Stimulated activated CD4-positive, alpha-beta T cell treated with anti-CD3 and anti-CD28 coated beads, TNF-alpha, amount 100 ng/mL, for 1 hour (primary cell): ENCODE measurements at places on chromosomes 11 and 22.

GRCh38 chr11:2835296-2835695 is 50.3 kb downstream of the CDKN1C start:
- DNase-seq, result no peak

- no peak for DNase-seq
These were observed 21.9 kb downstream of the ZMAT5 start for GRCh38 chr22:29744902-29745301.

DNA sequence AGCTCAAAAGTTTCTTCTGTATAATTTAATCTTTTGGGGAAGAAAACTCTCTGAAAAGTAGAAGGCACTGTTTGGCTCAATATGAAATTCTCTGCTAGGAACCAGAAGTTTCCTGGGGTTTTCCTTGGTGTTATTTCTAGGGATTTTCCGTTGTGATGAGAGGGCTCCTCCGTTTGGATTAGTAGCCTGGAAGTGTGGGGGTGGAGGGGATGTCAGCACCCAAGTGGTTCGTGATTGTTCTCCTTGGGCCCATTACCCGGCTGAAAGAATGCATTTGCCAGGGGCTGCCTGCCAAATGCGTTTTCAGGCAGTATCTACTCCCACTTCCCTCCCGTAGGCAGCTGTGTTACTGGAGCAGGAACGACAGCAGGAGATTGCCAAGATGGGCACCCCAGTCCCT is 4.3 kb downstream of the SF3B2 start:
- DNase-seq, result no peak

GRCh38 chr11:1150769-1151365 is 6.9 kb upstream of the MUC5AC start:
- DNase-seq, result no peak

GRCh38 chr11:13334034-13334786 is 56.6 kb downstream of the BMAL1 start:
- DNase-seq, result no peak

DNA sequence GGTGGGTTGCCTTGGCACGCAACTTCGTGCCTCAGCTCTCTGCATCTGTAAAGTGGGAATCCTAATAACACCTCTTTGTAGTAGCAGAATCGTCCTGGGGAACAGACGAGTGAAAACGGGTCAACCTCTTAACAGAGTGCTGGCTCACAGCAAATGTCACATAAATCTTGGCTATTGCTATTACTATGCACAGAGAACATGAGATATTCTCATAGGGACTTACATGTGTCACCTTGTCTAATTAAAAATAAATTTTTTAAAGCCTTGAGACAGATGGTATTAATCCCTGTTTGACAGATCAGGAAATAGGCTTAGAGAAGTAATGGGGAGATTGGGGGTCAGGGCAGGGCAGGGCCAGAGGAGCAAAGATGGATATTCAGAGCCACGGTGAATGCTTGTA is 44.3 kb upstream of the IGSF9B start:
- DNase-seq, result no peak

DNA sequence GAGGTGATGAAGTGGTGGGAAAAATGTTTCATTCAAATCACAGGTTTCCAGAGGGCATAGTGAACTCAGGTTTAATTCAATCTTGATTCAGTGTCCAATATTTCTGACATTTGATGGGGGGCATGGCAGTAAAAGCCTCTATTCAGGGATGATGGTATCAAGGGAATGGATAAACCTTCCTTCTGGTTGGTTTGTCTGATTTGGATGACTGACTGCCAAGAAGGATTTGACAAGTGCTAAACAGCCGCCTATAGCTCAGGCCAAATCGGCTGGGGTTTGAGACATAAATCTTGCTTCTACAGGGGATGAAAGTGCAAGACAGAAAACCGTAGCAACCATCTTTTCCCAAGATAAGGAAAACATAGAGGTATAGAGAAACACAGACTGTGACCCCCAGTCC is 121.8 kb upstream of the C11orf87 start:
- no peak for DNase-seq

- no peak for DNase-seq
These were observed 1231.7 kb downstream of the LRRC4C start for GRCh38 chr11:40227730-40228129.

- no peak for DNase-seq
These were observed 64.5 kb upstream of the LARGE1 start for GRCh38 chr22:33984656-33985285.

DNA sequence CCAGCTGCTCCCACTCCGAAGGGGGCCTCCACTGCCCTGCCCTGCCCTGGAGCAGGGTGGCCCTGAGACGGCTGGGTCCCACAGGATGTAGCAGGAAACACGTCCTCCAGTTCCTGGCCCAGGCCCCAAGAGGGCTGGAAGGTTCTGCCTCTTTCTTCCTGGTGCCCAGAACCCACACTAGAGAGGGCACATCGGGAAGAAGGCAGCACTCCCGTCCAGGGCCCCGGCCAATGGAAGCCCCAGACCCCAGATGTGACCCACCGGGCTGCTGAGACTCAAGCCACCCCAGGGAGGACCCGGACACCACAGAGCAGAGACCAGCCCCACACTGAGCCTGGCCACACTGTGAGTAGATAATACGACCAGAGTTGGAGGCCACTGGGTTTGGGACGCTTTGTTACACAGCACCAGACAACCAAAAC is 71.2 kb downstream of the CELSR1 start:
- no peak for DNase-seq

GRCh38 chr11:75344186-75344585 is 7.3 kb downstream of the ARRB1 start:
- no peak for DNase-seq

- no peak for DNase-seq
These were observed 190.8 kb downstream of the CEP164 start for GRCh38 chr11:117518455-117518854.

- no peak for DNase-seq
These were observed 195.0 kb upstream of the KIRREL3 start for GRCh38 chr11:127195501-127196120.

GRCh38 chr22:38232196-38232595 is 30.4 kb downstream of the MAFF start:
- DNase-seq, result no peak

GRCh38 chr11:10371926-10372641 is 67.2 kb downstream of the ADM start:
- no peak for DNase-seq

- DNase-seq, result no peak
These were observed 1680.6 kb upstream of the RAG2 start for GRCh38 chr11:38278457-38279141.

DNA sequence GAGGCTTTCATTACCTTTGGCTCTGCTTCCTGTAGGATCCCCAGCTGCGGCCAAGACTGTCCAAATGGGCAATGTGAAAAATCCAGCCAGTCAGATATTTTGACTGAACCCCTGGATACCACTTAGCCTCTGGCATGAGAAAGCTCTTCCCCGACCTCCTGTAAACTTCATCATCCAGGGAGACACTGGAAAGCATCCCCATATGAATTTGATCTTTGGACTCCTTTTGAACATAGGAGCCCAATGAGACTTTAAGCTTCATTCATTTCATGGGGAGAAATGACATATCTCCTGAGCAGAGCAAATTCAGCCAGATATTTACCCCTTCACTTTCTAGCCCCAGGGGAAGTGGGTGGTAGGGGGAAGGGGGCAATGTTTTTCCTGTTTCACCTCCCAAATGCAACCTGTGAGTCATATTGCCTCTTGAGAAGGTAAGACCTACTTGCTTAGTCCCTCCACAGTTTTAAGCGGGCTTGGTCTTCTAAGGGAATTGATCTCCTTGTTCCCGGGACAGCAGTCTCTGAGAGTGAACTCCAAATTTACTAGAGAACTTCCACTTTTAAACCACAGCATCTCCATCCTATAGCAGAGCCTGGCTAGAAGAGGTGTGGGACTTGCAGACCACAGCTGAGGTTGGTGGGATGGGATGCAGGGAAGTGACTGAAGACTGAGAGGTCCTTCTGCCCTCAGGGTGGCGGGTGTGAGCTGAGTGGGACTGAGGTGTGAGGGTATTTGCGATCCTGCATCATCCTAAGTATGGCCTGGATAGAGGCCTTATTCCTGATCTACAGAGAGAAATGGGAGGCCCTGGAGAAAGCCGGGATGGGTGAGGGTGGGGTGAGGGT is 20.3 kb upstream of the POU2AF1 start:
- no peak for DNase-seq

DNA sequence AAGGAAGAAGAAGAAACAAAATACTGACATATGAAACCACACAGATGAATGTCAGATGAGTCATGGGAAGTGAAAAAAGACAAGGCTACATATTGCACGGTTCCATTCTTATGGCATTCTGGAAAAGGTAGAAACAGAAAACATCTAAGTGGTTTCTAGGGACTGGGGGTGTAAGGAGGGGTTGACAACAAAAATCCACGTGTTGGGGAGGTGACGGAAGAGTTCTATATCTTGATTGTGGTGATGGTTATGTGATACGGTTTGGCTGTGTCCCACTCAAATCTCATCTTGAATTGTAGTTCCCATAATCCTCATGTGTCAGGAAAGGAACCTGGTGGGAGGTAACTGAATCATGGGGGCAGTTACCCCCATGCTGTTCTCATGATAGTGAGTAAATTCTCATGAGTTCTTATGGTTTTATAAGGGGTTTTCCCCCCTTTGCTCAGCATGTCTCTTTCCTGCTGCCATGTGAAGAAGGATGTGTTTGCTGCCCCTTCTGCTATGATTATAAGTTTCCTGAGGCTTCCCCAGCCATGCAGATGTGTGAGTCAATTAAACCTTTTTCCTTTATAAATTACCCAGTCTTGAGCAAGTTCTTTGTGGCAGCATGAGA is 6.4 kb upstream of the ARFGAP3 start:
- no peak for DNase-seq

DNA sequence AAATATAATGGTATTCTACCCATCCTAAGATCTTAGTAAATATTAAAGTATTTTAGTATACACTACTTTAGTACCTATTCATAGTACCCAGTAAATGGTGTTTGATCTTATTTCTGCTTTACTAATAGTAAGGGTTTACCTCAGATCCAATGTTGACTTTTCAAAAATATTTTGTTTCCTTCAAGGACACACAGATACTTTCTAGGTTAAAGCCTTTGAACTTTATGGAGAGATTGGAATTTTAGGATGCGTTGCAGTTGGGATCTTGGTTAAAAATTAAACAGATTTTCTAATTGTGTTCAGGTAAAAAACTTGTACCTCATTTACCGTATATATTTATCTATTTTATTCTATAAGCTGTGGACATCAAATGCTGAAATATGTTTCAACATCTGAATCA is 73.3 kb downstream of the CYP2R1 start:
- DNase-seq, result no peak

DNA sequence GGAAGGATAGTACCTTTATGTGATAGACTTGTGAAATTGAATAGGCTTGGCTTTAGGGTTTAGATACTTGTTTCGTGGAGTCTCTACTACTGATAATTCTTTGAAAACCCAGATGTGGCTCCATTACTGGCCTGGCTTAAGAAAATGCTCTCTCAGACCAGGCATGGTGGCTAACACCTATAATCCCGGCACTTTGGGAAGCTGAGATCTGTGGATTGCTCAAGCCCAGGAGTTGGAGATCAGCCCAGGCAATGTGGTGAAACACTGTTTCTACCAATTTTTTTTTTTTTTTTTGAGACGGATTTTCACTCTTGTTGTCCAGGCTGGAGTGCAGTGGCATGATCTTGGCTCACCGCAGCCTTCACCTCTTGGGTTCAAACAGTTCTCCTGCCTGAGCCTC is 40.9 kb downstream of the ATG13 start:
- no peak for DNase-seq

GRCh38 chr11:29562183-29562582 is 454.6 kb downstream of the KCNA4 start:
- no peak for DNase-seq

- DNase-seq, result no peak
These were observed 1.5 kb downstream of the LRRC75B start for GRCh38 chr22:24591286-24591830.

GRCh38 chr11:124481365-124482323 is 36.1 kb upstream of the OR8B8 start:
- no peak for DNase-seq

GRCh38 chr22:37080438-37080837 is 28.9 kb downstream of the KCTD17 start:
- DNase-seq, result no peak

- DNase-seq, result no peak
These were observed 6.1 kb downstream of the SWAP70 start for GRCh38 chr11:9669954-9670353.

DNA sequence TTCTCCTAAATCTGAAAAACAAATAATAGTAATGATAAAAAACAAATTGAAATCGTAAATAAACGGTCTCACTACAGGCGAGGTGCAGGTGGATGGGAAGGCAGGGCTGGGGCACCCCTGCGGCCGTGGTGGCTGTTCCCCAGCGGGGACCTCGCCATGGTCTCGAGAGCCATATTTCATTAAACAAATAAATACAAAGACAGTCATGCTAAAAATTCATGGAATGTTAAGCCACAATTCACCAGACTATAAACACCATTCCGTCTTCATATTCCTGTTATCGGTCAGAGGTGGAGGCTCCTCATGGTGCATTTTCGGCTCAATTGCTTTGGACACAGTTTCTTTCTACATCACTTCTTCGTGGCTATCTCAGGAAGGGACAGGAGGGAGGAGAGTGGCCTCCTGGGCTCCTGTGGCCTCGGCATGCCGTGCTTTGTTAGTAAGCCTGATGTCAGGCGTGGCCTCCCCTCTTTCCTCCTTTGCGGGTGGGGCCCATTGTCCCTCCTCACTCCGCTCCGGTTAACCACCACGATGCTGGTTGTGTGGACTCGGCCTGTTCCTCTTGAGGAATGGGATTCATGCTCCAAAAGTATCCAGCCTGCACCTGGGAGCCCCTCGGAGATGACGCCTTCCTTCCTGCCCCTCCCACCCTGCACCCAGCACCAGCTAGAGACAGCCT is 16.1 kb upstream of the BRSK2 start:
- no peak for DNase-seq

DNA sequence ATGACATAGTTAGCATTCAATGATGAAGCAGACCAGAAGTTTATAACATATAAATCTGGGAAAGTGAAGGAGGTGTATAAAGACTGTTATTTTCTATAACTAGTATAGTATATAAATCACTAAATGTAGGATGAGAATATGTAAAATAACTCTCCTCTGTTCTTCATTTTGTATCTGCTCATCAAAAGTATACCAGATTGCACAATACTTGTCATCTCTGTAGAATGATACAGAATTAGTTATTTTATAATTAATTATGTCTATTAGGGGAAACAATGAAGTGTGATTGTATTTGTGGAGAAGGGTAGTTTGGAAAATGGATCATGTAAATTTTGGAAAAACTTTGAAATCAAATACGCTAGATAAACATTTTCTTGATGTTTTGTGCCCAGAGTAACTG is 18.4 kb downstream of the OR51L1 start:
- no peak for DNase-seq

DNA sequence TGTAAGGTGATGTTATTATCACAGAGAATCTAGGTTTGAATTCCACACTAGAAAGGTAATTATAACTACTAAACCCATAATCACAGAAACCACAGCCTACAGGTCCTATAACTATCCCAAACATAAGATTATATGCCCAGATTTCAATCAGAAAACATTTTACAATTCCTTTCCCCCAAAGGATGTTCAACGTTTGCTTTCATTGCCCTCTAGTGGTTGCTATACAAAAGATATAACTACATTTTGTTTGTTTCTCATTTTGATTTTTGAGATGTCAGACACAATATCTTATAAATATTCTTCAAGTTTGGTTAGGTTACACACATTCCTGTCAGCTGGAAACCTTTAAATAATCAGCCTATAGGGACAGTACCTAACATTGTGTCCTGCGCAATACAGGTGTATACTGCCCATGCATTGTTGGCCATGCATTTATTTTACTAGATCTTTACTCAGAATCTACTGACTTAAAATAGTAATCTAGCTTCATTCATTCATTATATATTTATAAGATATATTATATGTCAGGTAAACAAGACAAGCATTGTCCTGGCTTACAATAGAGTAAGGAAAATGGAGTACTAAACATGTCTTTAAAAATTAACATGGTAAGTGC is 530.5 kb upstream of the CCDC90B start:
- no peak for DNase-seq
